Naive thymus-derived CD8-positive, alpha-beta T cell (primary cell): ENCODE measurements at places on chromosomes 3 and 15.

- no peak overlapping the region for H3K27ac ChIP-seq
- peak overlapping the region; percentile 72 for H3K4me3 ChIP-seq
- peaks cover 46% of the 10 kb centered on the region for H3K36me3 ChIP-seq
These were observed 12.4 kb upstream of the SOX2 start for GRCh38 chr3:181699171-181699903.

- no peak overlapping the region for H3K27ac ChIP-seq
- DNase-seq = no peak
- H3K4me1 ChIP-seq = peaks cover 10% of the 10 kb centered on the region
- H3K36me3 ChIP-seq = peaks cover 48% of the 10 kb centered on the region
- H3K4me3 ChIP-seq = no peak overlapping the region
These were observed 200.6 kb downstream of the GHSR start for GRCh38 chr3:172247525-172248274.

DNA sequence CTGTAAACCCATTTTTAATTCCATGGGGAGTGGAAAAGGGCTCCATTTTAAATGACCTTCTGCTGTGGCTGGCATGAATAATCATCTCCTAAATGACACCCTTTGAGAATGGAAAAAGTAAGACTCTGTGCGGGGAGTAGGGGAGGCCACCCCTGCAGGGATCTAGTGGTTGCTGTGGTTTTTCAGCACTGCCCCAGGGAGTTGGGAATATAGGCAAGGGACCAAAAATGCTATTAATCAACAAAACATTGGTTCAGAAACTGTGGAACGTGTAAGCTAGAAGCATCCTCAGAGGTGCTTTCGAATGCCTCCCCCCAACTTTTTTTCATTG lies 30.1 kb upstream of the ADAMTS7 start:
- no peaks in the 10 kb centered on the region for H3K36me3 ChIP-seq
- no peak overlapping the region for H3K27ac ChIP-seq
- peaks cover 3% of the 10 kb centered on the region for H3K27me3 ChIP-seq
- no peak overlapping the region for H3K4me3 ChIP-seq

DNA sequence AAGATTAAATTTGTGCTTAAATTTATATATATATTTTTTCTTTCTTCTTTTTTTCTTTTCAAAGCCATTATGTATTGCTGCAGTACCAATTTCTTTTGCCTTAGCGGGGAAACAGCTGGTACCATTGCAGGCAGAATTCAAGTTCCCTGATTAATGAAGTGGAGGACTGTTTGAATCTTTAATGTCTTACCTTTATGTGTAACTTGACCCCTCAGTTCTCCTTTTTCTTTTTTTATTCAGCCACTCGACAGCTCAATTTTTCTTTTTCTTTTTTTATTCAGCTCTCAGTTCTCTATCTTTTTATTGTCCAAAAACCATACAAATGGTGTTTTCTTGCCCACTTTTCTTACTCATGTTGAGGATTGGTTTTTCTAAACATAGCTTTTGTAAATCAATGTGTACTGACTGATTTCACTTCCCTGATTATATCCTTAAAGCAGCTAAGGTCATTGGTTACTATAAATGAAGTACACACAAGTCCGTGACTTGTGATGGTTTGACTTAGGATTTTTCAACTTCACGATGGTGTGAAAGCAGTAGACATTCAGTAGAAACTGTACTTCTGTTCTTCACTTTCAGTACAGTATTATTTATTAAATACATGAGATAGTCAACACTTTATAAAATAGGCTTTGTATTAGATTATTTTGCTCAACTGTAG lies 22.8 kb downstream of the ATP2C1 start:
- no peak overlapping the region for H3K27ac ChIP-seq
- peaks cover 22% of the 10 kb centered on the region for H3K36me3 ChIP-seq
- no peaks in the 10 kb centered on the region for H3K27me3 ChIP-seq

DNA sequence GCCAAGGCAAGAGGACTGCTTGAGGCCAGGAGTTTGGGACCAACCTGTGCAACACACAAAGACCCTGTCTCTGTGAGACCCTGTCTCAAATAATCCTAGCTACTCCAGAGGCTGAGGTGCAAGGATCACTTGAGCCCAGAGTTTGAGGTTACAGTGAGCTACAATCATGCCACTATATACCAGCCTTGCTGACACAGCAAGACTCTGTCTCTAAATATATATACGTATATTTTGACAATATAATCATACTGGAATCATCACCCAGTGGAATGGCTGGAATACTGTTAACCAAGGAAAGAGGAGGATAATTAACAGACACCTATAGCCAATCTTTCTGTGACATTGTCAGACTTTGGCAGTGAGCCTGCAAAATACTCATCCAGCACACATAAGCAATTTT lies 9.0 kb upstream of the MAP1A start:
- no peaks in the 10 kb centered on the region for H3K36me3 ChIP-seq
- peak overlapping the region; percentile 38 for H3K27ac ChIP-seq
- DNase-seq = no peak
- H3K27me3 ChIP-seq = peaks cover 1% of the 10 kb centered on the region

DNA sequence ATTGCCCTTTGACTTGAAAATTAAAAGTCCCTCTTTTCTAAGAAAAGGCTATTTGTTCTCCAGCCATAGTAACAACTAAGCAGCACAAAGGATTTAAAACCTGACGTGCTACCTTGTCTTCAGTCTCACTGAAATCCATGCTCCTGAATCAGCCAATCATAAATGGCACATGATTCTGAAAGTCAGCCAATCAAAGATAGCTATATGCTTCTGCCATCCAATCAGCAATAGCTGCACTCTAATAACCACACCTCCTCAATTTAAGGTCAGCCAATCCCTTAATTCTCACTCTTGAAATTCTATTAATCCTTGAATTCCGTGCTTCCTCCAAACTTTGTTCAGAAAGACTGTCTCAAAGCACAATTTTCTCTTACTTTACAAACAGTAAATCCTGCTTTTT lies 53.5 kb upstream of the ACAN start:
- no peak overlapping the region for H3K27ac ChIP-seq
- no peak for DNase-seq
- H3K27me3 ChIP-seq = peaks cover 26% of the 10 kb centered on the region
- no peak overlapping the region for H3K4me3 ChIP-seq
- no peaks in the 10 kb centered on the region for H3K4me1 ChIP-seq

DNA sequence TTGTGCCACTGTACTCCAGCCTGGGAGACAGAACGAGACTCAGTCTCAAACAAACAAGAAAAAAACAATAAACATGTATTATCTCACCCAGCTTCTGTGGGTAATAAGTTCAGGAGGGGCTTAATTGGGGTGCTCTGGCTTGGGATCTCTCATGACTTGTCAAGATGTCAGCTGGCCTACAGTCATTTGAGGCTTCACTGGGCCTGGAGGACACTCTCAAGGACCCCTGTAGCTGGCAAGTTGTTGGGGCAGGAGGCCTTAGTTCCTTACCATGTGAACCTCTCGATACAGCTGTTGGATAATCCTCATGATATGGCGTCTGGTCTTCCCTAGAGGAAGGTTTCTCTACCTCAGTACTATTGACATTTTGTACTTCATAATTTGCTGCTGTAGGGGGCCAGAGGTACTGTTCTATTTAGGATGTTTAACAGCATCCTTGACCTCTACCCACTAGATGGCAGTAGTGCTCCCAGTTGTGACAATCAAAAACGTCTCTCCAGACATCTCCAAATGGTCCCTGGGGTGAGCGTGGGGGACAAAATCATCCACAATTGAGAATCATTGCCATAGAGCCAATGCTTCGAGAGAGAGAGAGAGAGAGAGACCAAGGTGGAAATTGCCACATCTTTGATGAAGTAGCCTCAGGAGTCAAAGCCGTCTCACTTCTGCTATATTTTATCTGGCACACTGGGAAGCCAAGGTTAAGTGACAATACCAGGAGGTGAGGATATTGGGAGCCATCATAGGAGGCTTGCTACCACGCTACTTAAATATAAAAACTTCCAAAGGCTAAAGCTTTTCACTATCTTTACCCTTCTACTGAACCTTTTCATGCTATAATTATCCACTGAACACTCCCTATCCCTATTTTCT lies 23.9 kb upstream of the SLTM start:
- no peaks in the 10 kb centered on the region for H3K27me3 ChIP-seq
- peak; percentile 51 for DNase-seq
- no peak overlapping the region for H3K27ac ChIP-seq

DNA sequence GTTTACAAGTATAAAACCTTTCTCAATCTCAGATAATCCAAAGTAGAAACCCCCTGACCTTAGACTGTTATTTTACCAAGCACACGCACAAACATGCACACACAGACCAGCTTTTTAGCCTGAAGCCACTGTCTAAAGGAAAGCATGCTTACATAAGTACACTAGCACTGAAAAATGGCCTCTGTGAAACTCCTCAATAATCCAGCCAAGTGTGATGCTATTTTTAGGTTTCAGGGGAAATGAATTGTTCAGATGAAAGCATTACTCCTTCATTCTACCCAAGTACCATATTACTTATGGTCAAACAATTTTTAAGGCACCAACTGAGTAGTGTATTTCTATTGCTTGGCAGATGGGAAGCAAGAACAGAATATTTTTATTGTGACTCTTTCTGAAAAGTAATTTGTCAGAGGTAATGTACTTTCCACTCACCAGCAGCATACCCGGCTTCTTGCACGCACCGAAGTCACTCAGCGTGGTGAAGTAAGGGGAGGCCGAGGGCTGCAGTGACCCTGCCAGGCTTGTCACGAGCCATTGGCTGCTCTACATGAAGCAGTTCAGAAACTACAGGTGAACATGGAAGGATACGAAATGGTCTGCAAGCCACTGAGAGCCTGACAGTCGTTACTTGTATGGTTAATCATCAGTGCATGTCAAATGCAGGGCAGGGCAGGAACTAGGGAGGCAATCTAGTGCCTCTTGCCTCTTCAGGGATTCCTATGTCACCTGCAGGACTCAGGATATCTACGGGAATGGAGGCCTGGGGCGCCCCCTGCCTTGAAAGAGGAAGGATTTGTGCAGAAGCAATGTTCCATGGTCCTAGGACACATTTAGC lies 106.7 kb downstream of the GABRB3 start:
- no peaks in the 10 kb centered on the region for H3K36me3 ChIP-seq
- H3K4me1 ChIP-seq = no peaks in the 10 kb centered on the region
- H3K4me3 ChIP-seq = no peak overlapping the region
- H3K27me3 ChIP-seq = peaks cover 4% of the 10 kb centered on the region

- peaks cover 32% of the 10 kb centered on the region for H3K4me1 ChIP-seq
- no peaks in the 10 kb centered on the region for H3K27me3 ChIP-seq
- H3K4me3 ChIP-seq = peak overlapping the region; percentile 92
- no peak for DNase-seq
These were observed 6.5 kb upstream of the TMEM115 start for GRCh38 chr3:50365842-50366220.

DNA sequence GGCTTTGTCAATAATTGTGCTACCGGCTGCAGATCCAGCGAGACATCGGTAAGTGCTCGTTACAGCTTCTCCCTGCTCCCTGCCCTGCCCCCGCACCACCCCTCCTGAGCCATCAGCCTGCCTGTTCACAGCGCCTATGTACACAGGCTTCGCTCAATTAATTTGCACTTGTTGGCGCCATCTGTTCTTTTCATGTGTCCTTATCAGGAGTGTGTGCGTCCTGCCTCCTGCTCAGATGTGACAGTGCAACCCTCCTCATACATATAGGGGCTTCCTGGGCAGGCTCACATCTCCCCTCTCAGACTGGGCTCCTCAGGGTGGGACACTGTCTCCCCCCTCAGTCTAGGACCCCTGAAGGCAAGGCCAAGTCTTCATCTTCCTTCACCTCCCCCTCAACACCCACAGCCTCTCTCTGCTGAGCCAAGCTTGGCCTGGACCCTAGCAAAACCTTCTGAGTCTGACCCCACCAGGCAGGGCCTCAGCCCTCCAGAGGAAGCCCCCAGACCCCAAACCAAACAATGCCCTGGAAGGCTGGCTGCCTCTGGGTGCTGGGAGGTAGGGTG lies 54.9 kb downstream of the CYP11A1 start:
- DNase-seq = no peak
- H3K36me3 ChIP-seq = no peaks in the 10 kb centered on the region
- no peak overlapping the region for H3K27ac ChIP-seq
- peak overlapping the region; percentile 35 for H3K4me3 ChIP-seq
- H3K27me3 ChIP-seq = no peaks in the 10 kb centered on the region

DNA sequence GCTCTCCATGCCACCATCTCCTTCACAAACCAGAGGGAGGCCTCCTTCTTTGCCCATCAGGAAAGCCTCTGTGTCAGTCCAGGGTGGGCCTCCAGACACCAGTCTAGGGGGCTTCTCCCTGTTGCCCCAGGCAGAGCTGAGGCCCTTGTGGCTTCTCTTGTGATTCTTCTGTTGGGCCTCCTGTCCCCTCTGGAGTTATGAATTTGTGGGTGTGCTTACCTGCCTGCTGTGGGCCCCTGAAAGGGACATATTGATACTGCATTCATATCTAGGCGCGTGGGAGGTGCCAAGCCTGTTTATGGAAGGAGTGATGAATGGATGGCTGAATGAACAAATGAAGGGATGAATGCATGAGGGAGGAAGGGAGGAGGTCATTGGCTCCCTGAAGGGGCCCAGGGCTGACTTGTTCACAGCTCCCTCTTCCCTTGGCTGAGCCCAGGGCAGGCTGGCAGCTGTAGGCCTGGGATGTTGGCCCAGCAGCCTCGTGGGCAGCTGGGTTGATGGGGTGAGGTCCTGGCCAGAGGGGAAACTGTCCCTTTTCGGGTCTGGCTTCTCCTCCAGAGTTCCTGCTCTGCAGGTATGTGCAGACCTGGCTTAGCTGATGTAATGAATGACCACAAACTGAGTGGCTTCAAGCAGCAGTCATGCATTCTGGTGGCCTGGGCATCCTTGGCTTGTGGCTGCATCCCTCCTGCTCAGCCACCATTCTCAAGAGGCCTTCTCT lies 195.4 kb downstream of the GOLGA6L6 start:
- H3K27me3 ChIP-seq = no peaks in the 10 kb centered on the region
- H3K36me3 ChIP-seq = no peaks in the 10 kb centered on the region
- H3K4me1 ChIP-seq = no peaks in the 10 kb centered on the region
- DNase-seq = no peak
- no peak overlapping the region for H3K4me3 ChIP-seq

- peaks cover 10% of the 10 kb centered on the region for H3K4me1 ChIP-seq
- no peak overlapping the region for H3K27ac ChIP-seq
- no peak for DNase-seq
- peaks cover 5% of the 10 kb centered on the region for H3K36me3 ChIP-seq
- peak overlapping the region; percentile 55 for H3K4me3 ChIP-seq
These were observed 542 bp downstream of the PLOD2 start for GRCh38 chr3:146160321-146160963.

DNA sequence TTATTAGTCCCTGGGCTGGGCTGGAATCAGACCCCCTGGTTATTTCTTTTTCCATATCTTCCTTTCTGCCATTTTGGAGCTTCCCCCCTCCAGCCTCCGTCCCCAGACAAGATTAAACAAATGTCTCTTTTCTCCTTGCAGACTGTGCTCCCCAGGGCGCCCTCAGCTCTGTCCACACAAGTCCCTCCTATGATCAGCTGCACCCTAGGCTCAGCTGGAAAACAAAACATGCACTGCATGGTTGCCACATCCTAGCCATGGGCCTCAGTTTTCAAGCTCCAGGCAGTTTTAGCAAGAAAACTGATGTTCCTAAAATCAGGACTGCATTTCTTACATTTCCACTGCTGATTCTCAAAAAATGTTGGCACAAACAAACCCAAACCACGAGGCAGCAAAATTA lies 23.5 kb upstream of the RFTN1 start:
- DNase-seq = no peak
- H3K27me3 ChIP-seq = peaks cover 11% of the 10 kb centered on the region
- H3K4me3 ChIP-seq = no peak overlapping the region
- H3K36me3 ChIP-seq = no peaks in the 10 kb centered on the region

GRCh38 chr3:16478516-16478915 lies 35.0 kb downstream of the RFTN1 start:
- peaks cover 78% of the 10 kb centered on the region for H3K4me1 ChIP-seq
- peaks cover 25% of the 10 kb centered on the region for H3K36me3 ChIP-seq
- H3K27ac ChIP-seq = peak overlapping the region; percentile 67
- H3K4me3 ChIP-seq = no peak overlapping the region
- no peaks in the 10 kb centered on the region for H3K27me3 ChIP-seq
